Hypothalamus (tissue), 51 donors: ENCODE measurements at places on chromosomes 16 and 17.

DNA sequence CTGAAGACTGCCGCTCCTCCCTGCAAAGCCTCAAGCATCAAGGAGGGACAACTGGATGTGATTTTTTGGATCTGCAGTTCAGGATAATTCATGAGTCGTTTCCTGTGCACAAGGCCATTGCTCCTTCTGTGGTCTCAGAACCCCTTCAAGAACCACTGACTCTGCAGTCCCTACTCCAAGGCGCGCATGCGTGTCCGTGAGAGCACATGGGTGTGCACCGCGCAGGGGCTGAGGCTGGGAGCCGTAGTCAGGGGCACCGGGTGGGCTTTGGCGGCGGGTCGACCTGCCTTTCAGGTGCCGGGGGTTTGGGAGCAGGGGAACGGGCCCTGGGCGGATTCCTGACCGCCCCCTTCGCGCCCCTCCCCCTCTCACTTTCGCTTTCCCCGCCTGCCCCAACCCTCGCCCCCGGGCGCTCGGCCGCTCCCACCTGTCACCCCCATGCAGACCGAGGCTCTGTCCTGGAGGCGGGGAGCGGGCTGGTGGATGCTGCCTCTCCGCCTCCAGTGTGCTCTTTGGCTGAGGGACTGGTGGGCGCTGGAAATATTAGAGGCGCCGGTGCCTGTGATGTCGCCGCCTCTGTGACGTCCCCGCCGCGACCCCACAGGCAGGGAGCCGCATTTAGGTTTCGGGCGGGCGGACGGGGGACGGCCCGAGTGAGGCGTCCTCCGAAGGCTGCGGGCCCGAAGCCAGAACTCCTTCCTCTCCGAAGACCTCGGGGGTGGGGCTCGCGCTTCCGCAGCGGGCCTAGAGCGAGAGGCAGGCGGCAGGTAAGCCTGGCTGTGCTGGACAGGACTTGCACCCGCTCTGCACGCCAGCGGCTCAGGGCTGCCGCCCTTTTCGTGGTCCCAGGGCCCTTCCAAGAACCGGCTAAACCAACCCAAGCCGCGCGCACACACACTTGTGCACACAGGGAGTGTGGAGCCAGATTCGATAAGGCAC, at the start of gene SPATA32:
Gene SPATA32 (minus strand): TSS at position 518 of the 939 bp plus-strand sequence. CDS start 78 bp downstream, at position 440.
- DNase-seq = no peak

GRCh38 chr16:3049921-3050481, 3.6 kb downstream of the MMP25 start:
- DNase-seq = no peak

GRCh38 chr17:50362661-50363060, 10.3 kb downstream of the MRPL27 start:
- DNase-seq = no peak

DNA sequence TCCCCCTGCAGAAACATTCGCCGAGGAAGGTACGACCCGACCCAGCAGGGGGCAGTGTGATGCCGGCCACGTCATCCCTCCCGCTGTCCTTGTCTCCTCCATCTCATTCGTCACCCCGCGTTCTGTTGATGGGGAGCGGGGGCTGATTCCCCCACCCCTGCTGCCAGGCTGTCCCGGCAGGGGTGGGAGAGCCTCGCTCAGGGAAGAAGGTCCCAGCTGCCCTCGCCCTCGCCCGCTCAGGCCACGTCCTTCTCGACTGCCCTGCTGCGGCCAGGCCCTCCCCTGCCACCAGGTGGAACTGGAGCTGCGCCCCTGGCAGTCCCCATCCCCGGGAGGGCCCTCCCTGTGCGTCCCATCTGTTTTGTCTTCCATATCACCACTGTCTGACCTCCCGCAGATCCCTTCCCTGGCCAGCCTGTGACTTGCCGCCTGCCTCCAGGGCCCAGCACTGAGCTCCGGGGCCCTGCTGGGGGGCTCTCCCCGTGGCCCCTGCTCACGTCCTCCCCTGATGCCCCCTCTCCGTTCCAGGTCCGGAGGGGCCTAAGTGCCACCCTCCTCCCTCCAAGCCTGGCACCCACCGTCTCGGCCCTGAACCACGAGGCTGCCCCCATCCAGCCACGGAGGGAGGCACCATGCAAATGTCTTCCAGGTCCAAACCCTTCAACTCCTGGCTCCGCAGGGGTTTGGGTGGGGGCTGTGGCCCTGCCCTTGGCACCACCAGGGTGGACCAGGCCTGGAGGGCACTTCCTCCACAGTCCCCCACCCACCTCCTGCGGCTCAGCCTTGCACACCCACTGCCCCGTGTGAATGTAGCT, 20.6 kb downstream of the ADAM11 start:
- peak; percentile 55 for DNase-seq

DNA sequence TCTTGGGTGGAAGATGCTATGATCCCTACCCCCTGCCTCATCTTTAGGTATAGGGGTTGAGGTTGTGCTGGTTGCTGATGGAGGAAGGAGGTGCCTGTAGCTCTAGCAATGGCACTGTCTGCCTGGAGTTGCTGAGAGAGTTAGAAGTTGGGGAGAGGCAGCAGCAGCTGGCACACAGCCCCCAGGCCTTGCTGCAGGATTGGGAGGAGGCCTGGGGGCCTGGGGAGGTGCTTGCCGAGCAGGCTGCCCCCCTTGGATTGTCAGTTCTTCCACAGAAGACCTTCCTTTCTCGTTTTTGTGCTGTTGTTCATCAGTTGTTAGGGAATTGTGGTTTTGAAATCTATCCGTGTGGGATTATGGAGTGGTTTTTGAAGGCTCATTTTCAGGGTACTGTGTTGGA, 52.9 kb downstream of the SEC14L1 start:
- no peak for DNase-seq

DNA sequence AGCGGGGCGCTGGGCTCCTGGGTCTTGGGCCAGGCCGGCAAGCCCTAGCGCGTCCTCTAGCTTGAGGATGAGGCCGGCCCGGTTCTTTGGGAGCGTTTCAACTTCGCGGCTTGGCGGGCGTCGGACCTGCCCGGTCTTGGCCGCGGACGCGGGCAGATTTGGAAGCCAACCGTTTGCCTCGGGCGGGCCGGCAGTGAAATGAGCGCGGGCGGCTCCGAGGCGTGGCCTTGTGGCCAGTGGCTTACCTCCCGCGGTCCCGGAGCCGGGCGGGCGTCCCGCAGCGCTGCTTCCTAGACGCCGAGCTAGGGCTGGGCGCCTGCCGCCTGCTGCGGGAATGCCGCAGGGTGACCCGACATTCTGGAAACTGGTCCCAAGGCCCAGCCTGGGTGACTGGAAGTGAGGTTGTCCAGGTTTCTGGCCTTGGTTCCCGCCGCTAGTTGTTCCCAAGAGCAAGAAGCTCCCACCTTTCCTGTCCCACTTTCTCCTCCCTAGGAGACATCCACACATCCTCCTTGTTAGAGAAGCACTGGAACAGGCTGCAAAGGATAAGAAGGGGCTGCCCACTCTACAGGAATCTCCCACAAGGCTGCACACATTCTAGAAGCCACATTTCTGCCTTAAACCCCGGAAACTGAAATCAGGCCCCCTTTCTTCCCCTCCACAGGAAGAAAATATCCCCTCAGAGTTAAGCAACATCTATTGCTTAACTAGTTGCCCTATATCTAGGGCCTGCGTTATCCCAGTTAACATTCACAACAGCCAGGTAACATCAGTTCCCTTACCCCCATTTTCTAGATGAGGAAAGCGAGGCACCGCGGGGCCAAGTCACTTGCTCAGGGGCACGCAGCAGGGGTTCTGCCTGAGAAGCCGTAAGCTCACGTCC, 4.5 kb upstream of the CBX8 start:
- DNase-seq = no peak

DNA sequence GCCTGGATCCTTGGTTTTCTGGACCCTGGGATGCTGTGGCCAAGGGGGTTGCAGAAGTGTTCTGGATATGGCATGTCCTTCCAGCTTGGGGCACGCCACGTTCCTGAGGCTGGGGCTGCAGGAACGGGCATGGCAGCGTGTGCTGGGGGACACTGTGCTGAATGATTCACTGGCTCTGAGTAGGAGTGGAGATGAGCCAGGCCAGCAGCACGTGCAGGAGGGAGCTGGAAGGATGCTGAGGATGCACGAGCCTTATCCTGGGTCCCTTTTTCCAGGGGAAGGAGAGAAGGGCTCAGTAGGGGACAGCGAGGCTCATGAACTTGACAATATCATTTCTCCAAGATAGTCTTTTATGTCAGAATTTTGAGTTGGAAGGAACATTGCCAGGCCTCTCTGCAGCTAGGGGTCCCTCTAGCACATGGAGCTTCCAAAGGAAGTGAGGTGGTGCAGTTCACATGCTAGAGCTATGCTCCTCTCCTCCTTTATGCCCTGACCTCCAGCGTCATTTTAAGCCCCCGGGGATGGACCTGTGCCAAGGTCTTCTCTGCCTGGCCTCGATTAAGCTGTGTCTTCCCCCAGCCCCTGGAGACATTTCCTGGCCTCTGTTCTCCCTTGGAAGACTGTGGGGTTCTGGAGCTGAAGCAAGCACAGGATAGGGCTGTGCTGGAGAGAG, 125.9 kb downstream of the OR1D5 start:
- DNase-seq = no peak

DNA sequence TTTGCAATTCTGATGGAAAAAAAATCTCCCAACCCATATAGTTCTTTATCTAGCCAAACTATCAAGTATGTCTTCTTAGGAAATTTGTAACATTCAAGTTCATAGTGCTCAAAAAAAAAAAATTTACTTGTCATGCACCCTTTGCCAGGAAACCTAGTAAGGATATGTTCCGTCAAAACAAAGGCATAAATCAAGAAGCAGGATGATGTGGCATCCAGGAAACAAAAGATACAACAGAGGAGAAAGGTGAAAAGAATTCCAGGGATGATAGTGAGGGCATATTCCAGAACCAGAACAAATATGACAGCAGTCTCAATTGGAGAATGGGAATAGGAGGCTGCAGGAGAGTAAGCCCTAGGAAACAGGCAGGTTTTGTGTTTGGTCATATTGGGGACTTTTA, 104.6 kb downstream of the SPAG9 start:
- no peak for DNase-seq

- no peak for DNase-seq
Observed at GRCh38 chr16:70710422-70711210, 24.8 kb upstream of the MTSS2 start.

DNA sequence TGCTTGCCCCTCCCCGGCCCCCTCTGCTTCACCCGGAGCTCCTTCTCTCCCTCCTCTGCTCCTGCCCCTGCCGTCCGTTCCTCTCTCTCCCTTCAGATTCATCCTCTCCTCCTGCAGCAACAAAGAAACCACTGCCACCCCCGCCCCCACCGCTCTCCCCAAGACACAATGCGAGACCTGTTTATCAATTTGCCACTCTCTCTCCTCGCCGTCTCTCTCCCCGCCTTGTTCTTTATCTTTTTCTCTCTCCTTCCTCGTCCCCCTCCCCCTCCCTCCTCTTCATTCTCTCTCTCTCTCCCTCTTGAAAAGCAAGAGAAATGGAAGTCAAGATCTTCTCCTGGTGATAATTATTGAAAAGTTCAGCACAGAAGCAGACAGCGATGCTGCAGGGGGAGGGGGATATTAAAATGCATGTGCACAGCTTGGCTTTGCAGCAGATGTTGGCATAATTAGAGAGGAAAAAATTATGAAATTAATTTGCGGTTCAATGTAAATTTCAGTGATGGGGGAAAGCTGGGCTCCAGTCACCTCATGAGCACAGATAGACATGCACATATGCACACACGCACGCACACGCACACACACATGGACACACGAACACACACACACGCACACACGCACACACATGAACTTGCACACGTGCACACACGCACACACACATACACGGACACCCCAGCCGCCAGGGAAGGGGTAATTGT, 58.1 kb upstream of the CBFA2T3 start:
- DNase-seq = no peak

DNA sequence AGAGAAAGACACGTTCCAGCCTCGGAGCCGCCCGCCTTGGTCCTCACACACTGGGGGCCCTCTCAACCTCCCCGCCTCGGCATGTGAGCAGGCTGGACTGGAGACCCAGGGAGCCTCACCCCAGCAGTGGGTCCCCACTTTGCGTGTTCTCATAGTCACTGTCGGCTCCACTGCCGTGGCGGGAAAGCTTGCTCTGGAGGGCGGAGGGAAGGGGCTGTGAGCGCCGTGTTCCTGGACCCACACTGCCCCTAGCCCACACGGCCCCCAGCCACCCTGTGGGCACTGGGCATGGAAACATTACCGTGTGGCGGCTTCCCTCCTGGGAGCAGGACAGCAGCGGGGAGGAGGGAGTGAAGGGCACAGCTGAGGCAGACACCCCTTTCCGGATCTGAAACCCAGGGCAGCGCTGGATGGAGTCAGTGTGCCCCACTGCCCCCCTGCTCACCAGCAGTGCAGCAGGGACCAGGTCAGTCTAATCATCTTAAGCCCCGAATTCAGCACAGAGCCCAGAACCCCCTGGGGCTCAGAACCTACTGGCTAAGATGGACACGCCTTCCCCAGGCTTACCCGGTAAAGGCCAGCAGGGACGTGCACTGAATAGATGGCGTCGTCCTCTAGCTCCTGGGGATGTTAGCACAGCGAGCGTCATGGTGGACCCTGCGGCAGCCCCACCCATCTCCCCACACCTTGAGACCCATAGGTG, 7.2 kb downstream of the TP53I13 start:
- DNase-seq = no peak

- no peak for DNase-seq
Observed at GRCh38 chr16:88067530-88068411, 116.5 kb downstream of the BANP start.
